ENCODE measurements at places on chromosomes 12 and 14.

DNA sequence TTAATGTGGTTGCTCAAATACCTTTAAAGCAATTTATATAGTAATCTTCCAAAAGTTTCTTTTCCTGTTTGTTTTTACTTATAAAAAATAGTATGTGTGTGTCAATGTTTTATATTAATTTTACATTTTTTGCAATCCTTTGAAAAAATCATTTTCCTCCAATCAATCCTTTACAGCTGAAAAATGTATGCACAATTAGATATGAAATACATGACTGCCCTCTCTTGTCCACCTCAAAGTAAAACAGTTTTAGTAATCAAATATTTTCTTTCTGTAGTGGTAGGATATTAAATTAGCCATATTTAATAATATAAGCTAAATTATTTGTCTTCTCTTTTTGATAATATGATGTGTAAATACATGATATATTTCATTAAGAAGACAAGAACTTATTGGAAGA lies 269.9 kb downstream of the ADAMTS20 start:
- DNase-seq, result no peak

- no peak for DNase-seq
These were observed 124.0 kb downstream of the NDUFA12 start for GRCh38 chr12:94879542-94879941.

- DNase-seq, result no peak
These were observed 32.1 kb downstream of the SLC15A4 start for GRCh38 chr12:128791395-128792322.

- no peak for DNase-seq
These were observed 6.8 kb downstream of the LRRC74A start for GRCh38 chr14:76833011-76833410.

DNA sequence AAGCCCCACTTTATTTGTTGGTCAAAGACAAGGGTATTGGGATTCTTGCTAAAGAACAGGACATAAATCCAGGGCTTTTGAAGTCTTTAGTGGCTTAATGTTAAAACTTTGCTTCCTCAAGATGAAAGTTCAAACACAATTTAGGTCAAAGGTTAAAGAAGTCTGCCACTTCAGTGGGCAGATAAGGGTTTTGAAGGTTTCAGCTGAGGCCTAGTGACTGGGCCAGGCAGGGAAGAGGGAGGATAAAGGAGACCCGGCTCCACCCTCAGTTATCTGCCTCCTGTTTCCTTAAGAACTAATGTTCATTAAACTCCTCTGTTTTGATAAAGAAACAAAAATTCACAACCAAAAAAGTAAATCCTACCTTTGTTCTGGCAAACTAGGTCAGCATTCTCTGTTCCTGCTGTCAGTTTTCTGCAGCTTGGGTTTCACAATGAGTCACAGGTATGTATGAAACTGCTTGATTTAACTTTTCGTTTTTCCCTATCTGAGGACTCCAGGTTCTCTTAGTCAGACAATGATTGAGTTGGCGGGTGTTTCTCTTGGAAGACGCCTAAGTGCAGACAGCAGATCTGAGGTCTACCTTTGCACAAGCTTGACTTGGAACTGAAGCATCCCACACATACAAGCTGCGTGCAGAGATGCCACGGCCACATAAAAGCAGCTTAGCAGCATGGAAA lies 208.3 kb downstream of the EXOC5 start:
- no peak for DNase-seq
